ENCODE measurements at places on chromosomes 1 and 21.
A peak's percentile ranks its signal among the peaks of the same experiment; 100 is the strongest.

DNA sequence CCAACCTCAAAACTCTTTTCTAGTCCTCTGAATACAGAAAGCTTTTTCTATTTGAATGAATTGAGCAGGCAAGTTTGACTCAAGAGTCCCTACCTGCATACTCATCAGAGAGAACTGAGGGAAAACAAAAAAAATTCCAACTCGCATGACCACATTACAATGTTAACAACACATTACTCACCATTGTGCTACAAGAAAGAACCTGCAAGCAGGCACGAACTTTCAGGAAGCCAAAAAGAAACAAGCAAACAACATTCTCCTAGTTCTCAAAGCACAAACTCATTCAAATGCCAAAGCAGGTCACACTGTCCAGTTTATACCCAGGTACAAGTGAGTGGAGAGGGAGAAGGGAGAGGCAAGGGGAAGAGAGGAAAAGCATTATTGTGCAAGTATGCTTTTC lies 14.6 kb downstream of the OTUD7B start:
- DNase-seq, result no peak

DNA sequence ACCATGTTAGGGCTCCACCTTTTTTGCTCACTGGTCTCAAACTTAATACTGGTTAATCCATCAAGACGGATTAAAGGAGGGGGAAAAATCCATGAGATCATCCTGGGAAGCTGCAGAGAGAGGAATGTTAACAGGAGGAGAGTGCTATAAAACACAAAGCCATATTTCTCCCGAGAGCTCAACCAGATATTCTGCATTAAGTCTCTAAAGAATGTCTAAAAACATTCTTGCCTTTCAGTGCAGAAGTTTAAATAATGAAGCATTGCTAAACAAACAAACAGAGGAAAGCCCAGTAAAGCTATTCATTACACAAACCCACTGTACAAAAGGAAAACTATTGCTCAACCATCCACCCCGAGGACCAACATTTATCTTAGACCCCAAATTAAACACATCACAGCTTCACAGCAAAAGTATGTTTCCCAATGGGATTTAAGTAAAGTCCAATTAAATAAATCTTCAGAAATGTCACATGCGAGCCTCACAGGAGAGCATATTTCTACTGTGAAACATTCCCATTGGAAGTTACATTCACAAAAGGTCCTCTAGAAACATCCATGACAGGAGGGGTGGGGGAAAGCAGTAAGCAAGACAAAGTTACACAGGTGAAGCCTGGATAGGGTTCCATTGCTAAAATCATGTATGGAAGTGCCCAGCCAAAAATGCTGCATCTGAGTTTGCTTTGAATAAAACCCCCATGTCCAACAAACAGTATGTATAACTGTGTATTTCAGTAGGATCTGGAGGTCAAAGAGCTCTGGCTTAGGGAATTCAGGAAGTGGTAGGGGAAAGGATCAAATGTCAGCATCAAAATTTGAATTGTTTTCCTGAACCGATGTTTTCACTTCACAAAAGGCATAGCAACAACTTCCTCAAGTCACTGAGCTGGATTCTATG lies 23.3 kb downstream of the DUSP10 start:
- DNase-seq, result no peak

GRCh38 chr1:186849271-186849671 lies 20.5 kb downstream of the PLA2G4A start:
- no peak for DNase-seq

- no peak for DNase-seq
Measured at GRCh38 chr1:197735461-197735860, 39.8 kb downstream of the DENND1B start.

DNA sequence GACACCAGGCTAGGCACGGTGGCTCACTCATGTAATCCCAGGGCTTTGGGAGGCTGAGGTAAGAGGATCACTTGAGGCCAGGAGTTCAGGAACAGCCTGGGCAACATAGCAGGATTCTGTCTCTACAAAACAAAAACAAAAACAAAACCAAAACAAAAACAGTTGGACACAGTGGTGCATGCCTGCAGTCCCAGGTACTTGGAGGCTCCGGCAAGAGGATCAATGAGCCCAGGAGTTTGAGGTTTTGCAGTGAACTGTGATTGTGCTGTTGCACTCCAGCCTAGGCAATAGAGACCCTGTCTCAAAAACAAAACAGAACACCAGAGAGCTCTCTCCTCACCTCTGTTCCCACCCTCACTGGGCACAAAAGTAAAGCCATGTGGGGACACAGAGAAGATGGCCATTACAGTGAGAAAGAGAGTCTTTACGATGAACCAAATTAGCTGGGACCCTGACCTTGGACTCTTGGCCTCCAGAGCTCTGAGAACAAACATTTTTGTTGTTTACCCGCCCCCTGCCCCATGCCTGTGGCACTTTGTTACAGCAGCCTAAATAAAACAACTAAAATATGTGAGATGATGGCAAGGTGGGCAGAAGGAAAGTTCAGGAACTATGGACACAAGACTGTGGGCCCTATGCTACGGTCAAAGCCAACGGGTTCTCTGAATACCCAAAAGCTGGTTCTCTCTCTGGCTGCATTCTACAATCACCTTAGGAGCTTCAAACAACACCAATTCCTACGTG lies 9.8 kb downstream of the NADK start:
- no peak for DNase-seq

- no peak for DNase-seq
Measured at GRCh38 chr1:13600762-13601453, 17.3 kb downstream of the PDPN start.

DNA sequence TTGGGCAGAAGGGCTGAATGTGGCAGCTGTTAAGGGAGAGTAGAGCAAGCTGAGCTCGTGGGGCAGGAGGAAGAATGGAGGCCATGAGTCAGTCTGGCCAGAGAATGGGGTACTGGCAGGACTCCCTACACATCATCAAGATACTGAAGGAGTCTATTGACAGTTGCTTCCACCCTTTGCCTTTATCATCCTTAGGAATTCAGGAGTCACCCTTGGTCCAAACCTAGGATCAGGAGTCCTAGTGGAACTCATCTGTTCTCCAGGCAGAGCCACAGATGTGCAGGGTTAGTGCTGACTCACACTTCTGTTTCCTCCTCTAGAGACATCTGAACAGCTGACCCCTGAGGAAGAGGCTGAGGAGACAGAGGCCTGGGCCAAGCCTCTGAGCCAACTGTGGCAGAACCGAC lies 18.7 kb upstream of the ST3GAL3 start:
- no peak for DNase-seq

DNA sequence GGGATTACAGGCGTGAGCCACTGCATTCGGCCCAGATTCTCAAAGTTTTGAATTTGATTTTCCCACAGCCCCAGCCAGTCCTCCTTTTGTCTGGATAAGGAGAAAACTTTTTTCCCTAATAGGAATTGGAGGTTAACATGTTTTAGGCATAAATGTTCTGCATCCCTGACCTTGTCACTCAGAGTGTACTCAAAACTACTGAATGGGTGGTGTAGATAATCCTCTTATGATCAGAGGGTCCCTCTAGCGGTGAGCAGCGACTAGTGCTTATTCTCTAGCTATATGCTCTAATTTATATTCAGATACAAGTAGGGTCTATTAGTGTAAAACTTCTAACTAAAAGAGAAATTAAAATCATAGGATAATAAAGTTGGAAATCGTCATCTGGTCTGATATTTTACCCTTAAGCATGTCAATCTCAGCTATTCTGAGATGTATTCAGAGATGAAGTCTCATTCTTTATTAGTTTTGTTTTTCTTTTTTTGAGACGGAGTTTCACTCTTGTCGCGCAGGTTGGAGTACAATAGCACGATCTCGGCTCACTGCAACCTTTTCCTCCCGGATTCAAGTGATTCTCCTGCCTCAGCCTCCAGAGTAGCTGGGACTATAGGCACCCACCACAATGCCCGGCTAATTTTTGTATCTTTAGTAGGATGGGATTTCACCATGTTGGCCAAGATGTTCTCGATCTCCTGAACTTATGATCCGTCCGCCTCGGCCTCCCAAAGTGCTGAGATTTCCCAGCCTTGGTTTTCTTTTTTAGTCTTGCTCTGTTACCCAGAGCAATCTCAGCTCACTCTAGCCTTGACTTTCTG lies 2.7 kb upstream of the PSMD4 start:
- peak; percentile 55 for DNase-seq

GRCh38 chr1:5385096-5385799 lies 607.0 kb downstream of the NPHP4 start:
- DNase-seq, result no peak

GRCh38 chr1:83511146-83511726 lies 487.7 kb downstream of the TTLL7 start:
- no peak for DNase-seq

- no peak for DNase-seq
Measured at GRCh38 chr1:3188150-3188971, 119.4 kb downstream of the PRDM16 start.

GRCh38 chr1:229268505-229268904 lies 2.4 kb upstream of the RAB4A start:
- no peak for DNase-seq

- no peak for DNase-seq
Measured at GRCh38 chr1:29227511-29227910, 3.2 kb downstream of the MECR start.

- no peak for DNase-seq
Measured at GRCh38 chr1:169102567-169102966, 3.9 kb upstream of the ATP1B1 start.

- DNase-seq, result no peak
Measured at GRCh38 chr1:19512545-19512944, 27.2 kb upstream of the CAPZB start.

GRCh38 chr1:204180133-204180532 lies 14.0 kb upstream of the REN start:
- no peak for DNase-seq

GRCh38 chr1:185477638-185478580 lies 160.9 kb upstream of the IVNS1ABP start:
- no peak for DNase-seq

DNA sequence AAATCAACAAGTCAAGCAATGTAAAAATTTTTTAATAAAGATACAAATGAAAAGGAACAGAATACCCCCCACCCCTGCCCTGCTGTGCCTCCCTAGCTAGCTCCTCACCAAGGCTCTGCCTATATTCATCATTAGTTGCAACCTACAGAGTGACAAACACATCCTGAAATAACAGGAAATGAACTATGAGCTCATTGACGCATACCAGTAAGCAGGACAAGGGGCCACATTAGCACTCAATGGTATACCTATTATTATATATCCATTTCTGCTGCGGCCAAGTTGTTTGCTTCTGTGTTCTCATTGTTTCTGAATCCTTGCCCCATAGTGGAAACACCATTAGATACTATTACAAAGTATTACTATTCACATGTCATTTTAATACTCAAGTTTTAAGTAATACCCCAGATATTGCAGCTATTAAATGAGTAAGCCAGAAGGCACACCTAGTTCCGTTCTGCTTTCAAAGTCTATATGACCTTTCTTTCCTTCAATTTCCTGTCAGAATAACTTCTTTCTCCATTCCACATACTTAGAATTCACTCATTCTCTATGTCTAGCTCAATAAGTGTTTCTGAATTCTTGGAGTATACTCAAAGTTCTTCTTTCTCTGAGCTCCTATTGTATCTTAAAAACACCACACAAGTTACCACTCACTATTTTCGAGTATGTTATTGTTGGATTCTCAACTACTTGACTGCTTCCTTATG lies 1214.9 kb downstream of the PLA2G4A start:
- DNase-seq, result no peak

DNA sequence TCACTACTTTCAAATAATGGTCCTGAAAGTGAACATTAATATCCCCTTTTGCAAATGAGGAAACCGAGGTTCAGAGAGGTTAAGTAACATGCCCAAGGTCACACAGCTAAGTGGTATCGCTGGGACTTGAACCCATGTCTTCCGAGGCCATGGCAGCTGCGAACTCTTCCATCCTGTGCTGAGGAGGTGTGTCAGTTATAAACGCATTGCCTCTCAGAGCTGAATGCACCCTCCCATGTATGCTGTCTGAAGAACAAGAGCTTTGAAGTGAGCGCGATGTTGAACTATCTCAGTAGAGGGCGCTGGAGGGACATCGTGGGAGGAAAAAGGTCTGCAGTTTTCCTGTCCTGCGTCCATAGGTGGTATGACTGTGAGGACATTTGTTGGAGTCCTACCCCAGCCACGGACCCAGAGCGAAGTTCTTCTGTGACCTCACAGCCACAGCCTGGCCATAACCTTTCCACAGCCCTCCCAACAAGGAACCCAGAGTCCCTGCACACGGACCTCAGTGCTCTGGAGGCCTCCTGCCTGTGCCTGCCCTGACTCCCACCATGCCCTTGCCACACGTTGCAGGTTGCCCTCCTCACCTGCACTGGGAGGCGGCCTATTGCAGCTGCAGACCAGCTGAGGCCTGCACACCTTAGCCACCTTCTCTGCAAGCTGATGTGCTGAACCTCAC lies 7.5 kb downstream of the MYOC start:
- peak; percentile 32 for DNase-seq

GRCh38 chr21:46256501-46256994 lies 28.0 kb upstream of the LSS start:
- DNase-seq, result no peak

DNA sequence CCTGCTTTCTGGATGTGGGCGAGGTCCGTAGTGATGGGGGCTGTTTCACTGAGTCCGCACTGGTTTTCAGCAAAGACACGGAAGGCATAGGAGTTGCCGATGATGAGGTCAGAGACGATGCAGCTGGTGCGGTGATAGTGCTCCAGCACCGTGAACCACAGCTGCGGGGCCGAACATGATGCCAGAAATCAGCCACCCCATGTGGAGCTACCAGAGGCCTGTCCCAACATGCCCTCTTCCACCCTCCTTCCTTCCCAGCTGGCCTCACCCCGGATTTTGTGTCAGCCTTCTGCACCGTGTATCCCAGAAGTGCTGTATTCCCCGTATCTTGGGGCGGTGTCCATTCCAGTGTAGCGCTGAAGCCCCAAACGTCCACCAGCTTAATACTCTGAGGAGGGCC lies 10.0 kb downstream of the MYBPHL start:
- DNase-seq, result no peak

GRCh38 chr1:25796811-25797458 lies 3.1 kb upstream of the SELENON start:
- peak; percentile 90 for DNase-seq

DNA sequence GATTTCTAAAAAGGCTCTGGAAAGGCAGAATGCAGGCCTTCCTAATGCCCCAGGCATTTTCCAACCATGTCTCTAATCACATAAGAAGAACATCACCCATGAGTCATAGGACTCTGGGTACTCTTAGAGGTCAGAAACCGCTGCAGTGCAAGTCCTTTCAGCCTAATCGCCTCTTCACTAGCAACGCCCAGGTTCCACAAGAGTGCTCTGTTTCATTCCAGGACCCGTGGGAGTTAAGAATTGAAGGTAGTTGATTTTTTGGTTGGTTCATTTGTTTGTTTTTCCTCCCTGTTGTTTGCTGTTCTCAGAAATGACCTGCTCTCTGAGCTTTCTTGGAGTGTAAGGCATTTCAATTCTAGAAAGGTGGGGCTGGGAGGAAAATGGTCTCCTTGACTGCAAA lies 123.2 kb downstream of the NR5A2 start:
- DNase-seq, result no peak

- DNase-seq, result no peak
Measured at GRCh38 chr1:221223281-221223680, 344.0 kb downstream of the HLX start.

GRCh38 chr1:116260621-116261020 lies 112.4 kb upstream of the ATP1A1 start:
- DNase-seq, result no peak

- no peak for DNase-seq
Measured at GRCh38 chr1:230413061-230413460, 13.1 kb downstream of the PGBD5 start.
